Bone marrow (tissue), 2 donors: ENCODE measurements at places on chromosomes 1 and 21.

GRCh38 chr1:152577168-152577567, 3.1 kb downstream of the LCE3D start:
- DNase-seq = no peak

DNA sequence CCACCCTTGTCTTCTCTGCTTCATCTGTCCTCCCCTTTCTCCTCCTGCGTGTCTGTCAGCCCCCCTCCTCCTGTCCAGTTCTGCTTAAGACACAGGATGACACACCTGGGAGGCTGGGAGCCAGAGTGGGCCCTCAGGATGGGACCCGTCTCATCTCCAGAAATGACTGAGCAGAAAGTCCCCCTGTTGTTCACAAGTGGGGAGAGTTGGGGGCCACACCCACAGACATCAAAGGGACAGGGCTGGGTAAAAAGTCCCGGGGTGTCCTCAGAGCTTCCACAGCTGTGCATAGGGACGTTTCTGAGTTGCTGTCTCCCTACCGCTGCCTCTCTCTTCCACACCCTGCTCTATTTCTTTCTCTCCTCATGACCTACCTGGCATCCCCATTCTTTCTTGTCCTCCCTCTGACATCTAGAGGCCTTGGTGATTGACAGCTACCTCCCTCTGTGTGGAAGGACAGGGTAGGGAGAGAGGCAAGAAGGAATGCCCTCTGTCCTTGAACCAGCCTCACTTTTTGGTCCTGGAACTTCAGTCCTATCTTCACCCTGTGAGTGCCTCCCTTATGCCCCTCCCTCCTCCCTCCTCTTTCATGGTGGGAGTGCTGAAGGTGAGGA, 19.5 kb upstream of the SH2D2A start:
- DNase-seq = no peak

GRCh38 chr1:35058988-35059387, 20.2 kb upstream of the ZMYM1 start:
- DNase-seq = no peak

GRCh38 chr21:45139473-45139872, 65.1 kb downstream of the ADARB1 start:
- DNase-seq = no peak

DNA sequence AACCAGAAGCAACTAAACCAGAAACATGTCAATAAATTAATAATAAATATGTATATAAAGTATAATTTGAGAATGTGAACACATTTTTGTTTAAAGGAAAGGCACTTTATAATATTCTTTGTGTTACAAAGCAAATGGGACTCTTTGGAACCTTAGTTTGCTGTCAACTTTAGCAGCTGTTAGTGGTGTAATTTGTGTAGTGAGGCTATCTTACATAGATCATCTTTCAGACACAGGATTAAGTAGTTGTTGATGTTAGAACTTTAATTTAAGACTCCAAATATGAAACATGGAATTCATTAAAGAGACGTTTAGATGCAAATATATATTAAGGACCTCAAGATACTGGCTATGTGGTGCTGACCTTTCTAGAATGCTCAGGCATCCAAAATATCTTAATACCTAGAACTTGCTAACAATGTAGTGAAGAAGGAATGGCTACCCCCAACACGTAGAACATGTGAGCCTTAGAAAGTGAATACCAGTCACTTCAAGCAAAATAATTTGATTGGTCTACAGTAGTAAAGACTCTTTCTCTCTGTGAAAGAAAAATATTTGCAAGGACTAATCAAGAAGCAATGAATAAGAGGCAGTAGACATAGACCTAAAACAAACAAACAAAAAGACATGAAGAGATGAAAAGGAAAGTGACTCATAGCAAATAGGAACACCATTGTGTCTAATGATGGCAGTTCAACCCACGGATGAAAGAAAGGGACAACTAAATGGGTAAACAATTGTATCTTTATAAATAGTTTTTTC, 811.4 kb downstream of the USP25 start:
- no peak for DNase-seq

DNA sequence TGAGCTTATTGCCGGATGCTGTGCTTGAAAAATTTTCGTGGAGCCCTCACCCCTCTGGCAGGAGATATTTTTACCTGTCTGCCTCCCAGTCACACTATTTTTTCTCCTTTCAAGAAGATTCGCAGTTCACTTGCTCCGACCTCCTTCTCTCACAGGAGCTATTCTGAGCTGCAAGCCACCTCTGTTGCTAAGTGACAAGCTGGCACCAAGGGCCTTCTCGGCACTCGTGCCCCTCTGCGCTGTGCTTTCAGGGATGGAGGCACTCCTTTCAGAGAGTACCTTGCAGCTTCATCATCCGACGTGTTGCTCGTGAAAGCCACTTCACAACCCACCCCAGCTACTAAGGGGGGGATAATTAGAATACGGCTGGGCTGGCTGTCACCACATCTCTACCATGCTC, 11.6 kb downstream of the SLC6A17 start:
- no peak for DNase-seq

DNA sequence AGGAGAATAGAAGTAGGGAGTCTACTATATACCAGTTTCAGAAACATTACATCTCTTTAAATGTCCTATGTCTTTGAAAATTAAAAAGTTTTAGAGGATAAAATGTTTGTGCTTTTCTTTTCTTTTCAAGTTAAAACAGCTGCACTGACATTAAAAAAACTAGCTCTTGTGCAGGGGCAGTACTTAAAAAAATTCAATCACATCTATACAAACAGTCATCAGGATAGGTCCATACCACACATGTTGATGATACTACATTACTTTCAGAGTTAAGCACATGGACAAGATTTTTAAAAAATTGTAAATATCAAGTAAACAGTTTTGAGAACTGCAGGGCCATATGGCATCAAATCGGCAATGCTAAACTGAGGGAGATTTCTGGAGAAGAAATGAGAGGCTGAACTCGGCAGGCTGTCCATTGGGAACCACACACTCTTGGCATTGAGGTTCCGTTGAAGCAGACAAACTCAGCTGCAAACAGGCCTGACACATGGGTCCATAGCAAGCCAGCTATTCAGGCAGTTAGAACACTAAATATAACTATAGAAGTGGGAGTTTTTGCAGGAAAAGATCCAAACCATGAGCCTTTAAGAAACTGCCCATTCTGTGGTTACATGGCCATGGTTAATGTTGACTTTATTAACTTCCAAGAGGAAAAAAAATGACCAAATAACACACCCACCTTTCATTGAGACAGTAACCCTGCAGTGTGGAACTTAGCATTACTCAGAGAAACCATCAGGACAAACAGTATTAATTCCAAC, 84.5 kb upstream of the BCL10 start:
- DNase-seq = no peak

- DNase-seq = no peak
Measured at GRCh38 chr1:226454349-226454748, 46.5 kb upstream of the PARP1 start.

DNA sequence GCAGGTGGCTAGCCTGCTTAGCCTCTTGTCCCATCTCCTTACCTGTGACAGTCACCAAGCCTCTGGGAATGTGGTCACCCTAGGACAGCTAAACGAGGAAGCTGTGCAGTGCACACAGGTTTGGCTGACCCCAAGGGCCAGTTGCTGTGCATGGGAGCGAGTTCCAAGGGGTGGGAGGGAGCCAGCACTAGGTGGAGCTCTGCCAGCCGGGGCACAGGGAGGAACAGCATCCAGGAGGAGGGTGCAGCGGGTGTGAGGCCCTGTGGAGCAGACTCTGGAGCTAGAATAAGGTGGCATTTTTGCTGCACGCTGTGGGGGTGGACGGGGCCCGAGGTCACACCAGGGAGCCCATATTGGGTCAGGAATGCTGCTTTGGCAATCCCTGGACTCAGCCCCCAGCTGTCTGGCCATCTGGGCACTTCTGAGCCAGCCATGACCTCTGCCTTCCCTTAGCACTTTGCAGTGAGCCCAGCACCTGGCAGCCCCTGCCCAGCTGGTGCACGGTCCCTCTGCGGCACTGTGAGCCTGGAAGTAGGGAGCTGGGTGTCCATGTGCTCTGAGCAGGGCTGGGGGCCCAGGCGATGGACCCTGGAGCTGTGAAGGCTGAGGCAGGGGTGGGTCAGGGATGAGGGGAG, 8.7 kb downstream of the PDXK start:
- DNase-seq = no peak

DNA sequence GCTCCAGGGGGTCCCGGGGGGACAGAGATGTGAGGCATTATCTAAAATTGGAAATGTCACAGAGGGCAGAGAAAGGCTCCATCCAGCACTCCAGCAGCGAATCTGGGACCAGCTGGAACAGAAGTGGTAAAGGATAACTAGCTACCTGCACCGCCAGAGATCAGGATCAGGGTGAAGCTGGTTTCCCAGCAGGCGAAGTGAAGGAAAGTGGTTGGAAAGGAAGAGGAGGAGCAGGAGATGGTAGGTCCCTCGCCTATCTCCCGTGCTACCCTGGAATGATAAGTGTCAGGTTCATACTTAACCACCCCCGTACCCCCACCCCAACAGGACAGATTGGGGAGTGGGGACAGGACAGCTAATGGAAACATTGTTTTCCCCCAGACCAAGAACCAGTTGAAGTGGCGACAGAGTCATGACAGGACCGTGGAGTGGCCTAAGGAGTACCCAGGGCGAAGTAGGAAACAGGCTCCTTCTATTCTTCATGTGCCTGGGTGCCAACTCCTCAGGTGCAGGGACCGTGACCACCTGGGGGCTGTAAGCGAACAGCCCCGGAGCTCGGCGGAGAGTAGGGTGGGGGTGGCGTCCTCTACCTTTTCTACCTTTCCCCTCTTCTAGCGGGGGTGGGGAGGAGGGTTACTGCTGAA, 717 bp downstream of the B4GALT3 start:
- DNase-seq = no peak

DNA sequence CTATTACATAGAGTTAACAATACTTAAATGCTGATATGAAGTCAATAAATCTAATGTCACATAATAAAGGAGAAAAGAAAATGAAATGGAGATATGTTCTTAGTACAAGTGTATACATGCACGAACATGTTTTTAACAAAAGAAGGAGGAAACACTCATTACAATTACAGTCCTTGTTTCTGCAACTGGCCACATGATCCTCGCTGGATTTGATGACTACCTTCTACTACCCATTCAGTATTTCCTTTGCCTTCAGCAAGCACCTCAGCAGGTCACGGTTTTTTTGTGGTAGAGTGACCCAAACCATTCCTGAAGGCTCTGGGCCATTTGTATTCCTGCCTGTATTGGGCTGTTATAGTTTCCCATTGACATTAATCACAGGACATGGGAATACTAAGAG, 172.8 kb upstream of the CXADR start:
- DNase-seq = no peak

DNA sequence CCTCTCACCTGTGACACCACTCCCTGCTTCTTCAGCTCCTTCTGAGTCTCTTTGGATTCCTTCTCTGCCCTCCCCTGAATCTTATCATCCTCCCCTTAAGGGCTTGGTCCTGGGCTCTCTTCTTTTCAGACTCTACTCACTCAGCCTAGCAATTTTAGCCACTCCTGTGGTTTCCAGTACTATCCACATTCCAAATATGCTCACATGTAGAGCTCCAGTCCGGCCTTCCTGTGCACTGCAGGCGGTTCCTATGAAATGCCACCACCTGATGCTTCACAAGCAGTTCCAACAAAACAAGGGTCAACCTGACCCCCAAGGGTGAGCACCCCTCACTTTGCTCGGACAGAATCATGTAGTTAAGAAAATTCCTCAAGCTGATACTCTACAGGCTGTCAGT, 35.9 kb downstream of the MAB21L3 start:
- no peak for DNase-seq

- no peak for DNase-seq
Measured at GRCh38 chr1:117473063-117473462, 105.8 kb downstream of the MAN1A2 start.

DNA sequence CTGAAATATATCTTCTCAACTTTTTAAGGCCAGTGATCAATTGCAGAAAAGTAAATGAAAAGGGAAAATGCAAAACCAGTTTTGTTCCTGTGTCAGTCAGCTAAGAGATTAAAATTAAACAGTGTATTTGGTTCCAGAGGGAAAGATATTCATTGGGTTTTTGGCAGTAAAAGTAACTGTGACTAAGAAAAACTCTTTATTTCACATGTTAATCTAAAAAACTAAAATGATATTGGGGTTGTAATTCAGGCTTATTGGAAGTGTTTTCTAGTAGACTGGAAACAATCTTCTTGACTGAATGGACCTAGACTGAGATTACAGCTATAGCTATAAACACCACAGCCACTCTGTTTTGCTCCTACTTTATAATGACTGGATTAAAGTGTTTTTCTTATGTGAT, 413.9 kb downstream of the ADGRL2 start:
- no peak for DNase-seq

DNA sequence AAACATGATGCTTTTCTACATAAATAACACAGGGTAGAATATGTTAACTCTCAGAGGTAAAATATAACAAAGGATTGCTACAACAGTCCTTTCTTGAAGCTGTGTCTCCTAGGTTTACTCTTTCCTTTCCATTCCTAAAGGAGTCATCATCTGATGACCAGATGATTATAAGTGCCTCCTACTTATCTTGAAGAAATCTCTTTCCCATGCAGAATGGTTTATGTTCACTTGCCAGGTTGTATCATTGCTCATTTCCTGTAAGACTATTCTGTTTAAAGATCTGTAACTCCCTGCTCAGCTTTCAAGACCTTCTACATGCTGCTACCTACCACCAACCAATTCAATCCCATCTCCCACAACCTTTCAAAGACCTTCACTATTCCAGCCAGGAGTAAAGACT, 51.5 kb upstream of the PTCH2 start:
- no peak for DNase-seq

- no peak for DNase-seq
Measured at GRCh38 chr21:33185852-33186251, 43.9 kb upstream of the IFNAR2 start.

DNA sequence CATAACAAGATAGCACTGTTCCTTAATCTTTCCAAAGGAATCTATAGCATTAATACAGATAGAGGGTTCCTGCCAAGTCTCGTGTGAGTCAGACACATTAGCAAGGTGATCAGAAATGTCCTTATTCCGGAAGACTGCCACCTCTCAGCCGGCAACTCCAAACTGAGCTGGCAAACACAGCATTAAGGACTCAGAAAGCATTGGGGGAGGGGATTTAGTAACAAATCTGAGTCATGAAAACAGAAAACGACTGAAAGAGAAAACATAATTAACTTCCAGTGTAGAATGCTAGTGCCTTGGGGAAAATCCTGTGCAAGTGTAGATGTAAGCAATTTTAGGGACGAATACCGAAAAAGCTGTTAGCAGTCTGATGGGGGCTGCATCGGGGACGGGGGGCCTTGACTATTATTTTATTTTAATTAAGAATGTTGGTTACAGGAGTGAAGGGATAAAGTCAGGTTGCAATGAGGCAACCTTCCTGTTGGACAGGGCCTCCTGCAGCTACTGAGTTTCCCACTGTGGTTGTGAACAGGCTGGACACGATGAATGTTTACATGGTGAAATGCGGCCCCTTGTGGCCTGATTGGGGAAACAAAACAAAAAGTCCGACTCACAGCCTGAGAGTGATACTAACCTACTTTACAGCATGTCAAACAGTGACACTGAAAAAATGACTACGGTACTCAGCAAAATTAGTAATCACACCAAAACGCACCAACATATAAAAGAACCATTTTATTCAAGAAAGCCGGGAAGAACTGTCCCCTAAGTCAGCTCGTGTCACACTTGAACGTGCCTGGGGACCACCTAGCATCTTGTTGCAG, 20.7 kb downstream of the MIS18A start:
- DNase-seq = no peak

- DNase-seq = no peak
Measured at GRCh38 chr1:117754061-117754969, 148.5 kb downstream of the TENT5C start.
